ENCODE measurements at places on chromosomes 13 and 19.

DNA sequence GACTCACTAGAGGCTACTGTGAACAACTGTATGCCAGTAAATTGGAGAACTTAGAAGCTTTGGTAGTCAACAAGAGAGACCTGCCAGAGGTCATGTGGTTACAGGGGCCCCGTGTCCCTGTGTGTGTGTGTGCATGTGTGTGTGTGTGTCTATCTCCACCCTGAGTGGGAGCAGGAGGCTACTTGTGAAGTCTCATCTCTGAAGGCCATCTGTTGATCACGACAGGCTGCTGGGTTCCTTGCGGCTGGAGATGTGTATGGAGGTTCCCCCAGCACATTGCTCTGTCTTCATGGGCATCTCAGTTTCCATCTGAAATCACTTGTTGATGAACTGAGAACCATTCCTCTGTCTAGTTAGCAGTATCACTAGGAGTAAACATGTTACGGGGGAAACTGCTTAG, 58.2 kb upstream of the TEX29 start:
- peak; percentile 32 for DNase-seq

DNA sequence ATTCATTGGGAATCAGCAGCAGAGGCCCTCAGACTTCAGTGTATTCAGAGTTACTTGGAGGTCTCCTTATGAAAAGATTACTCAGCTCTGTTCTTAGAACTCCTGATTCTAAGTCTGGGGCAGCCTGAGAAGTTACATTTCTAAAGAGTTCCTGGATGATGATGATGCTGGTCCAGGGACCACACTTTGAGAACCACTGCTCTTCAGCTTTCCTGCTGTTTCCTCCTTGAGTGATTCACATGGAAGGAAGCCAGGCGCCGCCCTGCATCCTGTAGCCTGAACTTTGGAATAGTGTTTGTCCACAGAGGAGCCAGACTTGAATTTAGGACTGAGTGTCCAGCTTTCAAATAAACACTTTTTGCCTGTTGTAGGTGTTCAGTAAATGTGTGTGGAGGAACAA, 2.9 kb downstream of the CEBPG start:
- no peak for DNase-seq

DNA sequence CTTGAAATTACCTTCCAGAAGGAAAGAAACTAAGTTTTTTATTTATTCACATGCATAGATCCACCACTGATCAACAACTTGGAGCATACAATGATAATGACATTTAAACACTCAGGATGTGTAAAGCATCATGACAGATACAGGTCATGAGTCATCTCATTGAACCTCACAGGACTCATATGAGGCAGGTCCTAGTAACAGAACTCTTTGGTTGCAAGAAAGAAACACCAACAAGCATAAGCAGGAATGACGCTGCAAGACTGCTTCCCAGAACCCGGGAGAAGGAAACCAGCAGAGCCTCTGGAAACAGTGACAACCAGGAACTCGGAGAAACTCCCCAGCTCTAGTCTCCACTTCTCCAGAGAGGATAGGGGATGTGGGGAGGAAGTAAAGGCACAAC, 60.8 kb upstream of the IPO5 start:
- DNase-seq: no peak

- peak; percentile 66 for DNase-seq
These were observed 6.1 kb downstream of the NXNL1 start for GRCh38 chr19:17454576-17455071.

- peak; percentile 51 for DNase-seq
These were observed 170.6 kb downstream of the FLT1 start for GRCh38 chr13:28324181-28324789.

GRCh38 chr19:7196763-7197118, 97.5 kb downstream of the INSR start:
- no peak for DNase-seq

DNA sequence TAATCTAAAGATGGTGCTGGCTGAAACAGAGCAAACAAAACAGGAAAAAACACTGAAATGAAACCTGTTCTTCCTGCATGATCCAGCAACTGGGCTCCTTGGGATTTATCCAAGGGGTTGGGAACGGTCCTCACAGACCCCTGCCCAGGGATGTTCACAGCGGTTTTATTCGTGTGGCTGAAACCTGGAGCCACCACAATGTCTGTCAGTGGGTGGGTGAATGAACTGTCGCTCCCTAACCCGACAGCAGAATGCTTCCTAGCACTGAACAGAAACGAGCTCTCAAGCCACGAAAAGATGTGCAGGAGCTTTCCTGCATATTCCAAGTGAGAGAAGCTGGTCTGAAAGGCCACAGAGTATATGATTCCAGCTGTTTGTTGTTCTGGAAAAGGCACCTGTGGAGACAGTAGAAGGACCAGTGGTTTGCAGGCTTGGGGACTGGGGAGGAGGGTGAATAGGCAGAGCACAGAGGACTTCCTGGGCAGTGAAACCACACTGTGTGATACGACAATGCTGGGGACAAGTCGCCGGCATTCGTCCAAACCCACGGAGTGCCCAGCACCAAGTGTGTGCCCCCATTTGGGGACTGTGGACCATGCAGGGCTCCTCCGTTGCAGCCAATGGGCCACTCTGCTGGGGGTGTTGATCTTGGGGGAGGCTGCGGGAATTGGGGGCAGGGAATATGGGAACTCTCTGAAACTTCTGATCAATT, 73.9 kb downstream of the TEX29 start:
- DNase-seq: no peak

DNA sequence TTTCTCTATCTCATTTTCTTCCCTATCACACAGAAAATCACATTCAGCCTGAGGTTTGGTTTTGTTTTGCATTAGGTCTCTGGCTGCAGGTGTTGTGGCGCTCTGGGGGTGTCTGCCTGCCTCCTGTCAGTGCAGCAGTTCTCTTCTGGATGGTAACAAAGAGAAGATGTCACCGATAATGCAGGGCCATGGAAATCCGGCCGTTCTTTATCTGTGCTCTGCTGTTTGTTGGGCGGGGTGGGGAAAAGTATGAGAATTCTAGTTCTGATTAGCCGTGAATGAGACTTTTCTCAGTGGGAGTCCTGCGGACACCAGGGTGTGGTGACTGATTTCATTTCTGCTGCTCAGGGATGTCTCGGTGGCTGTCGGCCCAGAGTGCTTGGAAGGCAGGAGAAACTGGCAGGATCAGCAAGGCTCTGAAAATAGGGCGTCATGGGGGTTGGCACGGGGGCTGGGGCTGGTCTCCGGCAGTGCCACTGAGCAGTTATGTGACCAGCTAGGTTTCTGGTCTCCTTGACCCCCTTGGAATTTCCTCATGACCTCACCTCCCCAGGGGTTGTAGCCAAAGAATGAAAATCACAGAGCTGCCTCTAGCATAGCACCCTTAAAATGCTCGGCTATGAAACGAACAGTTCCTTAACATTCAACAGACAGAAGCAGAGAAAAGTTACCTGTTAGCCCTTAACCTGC, 5.0 kb downstream of the RNF113B start:
- DNase-seq: no peak

DNA sequence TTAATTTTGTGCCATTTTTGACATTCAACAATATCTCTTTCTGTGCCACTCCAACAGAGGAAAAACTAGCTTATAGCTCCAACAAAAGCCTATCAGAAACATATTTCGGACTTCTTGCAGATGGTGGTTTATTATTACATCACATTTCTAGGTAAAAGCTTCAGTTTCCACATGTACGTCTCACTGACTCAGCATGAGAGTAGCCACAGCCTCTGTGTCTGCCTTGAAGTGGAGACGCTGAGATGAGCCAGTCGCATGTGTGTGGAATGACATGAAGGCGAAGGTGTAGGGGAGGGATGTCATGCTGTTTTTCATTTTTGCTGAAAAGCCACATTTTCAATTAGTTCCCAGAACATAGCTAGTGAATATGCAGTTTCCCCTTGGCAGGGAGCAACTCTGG, 598.6 kb downstream of the EFNB2 start:
- no peak for DNase-seq

DNA sequence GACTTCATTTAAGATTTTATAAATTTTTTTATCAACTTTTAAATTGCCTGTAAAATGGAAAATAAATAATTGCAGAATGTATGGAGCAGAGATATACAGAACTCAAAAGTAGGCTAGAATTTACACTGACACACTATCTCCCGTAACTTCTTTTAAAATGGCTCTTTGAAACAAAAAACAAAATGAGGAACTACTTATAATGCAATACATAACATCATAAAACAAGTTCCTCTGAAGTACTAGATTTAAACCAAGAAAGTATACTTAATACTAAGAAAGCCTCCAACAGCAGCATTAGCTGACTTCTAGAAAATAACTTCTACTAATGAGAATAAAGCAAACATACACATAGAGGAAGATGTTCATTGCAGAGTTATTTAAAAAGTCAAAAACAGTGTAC, 17.0 kb downstream of the RBM26 start:
- no peak for DNase-seq

- DNase-seq: no peak
These were observed 45.6 kb upstream of the UBE2L5 start for GRCh38 chr13:30376426-30377311.

DNA sequence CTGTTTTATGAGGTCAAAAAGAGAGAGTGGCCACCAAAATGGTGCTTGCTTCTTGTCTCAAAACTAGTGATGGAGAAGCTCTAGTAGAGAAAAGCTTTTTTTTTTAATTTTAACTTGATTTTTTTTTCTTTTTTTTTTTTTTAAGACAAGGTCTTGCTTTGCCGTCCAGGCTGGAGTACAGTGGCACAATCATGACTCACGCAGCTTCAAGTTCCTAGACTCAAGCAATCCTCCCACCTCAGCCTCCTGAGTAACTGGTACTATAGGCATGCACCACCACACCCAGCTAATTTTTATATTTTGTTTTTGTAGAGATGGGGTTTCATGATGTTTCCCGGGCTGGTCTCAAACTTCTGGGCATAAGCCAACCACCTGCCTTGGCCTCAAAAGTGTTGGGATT, 279.0 kb downstream of the TBC1D4 start:
- no peak for DNase-seq

DNA sequence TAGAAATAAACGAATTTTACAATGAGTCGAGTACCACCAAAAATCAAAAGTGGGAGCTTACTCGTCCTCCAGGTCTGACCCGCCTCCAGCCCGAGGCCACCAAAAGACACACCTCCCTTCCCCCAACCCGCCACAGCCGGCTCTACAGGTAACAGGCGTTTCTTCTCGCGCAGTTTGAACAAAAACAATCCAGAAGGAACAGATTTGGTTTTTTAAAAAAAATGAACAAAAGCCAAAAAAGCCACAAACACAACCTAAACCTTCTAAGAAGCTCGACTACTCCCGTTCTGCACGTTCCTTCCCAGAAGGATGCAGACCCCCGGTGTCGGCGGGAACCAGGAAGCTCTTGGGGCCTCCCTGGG, 671 bp downstream of the ZDHHC20 start:
- peak; percentile 62 for DNase-seq

DNA sequence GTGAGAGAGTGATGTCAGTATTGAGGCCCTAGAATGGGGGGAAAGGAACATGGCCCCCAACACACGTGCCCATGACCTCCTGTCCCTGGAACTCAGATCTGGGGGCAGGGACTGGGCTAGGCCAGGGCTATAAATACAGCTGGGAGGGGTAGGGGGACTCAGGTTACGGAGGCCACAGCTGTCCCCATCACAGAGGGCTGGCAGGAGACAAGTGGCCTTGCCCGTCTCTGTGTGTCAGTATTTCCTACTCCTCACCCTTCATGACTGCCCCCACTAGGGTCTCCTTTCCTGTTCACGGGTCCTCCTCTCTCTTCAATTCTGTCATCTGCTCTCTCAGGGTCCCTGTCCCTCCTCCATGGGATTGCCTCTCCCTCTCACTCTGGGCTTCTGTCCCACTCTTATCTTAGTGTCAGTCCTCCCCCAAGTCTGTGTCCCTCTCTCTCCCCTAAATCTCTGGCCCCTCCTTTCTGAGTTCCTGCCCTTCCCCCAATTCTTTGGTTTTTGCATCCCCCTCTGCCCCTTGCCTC, 687 bp upstream of the HRC start:
- DNase-seq: peak; percentile 60

DNA sequence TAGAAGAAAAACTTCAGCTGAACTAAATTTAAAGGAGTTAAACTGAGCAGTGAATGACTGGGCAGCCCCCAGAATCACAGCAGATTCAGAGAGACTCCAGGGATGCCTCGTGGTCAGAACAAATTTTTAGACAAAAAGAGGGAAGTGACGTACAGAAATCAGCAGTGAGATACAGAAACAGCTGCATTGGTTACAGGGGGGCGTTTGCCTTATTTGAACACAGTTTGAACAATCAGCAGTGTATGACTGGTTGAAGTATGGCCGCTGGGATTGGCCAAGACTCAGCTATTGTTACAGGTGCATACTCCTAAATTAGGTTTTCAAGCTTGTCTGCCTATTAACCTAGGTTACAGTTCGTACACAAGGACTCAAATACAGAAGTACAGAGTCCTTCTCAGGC, 2.2 kb upstream of the SPRYD7 start:
- no peak for DNase-seq

DNA sequence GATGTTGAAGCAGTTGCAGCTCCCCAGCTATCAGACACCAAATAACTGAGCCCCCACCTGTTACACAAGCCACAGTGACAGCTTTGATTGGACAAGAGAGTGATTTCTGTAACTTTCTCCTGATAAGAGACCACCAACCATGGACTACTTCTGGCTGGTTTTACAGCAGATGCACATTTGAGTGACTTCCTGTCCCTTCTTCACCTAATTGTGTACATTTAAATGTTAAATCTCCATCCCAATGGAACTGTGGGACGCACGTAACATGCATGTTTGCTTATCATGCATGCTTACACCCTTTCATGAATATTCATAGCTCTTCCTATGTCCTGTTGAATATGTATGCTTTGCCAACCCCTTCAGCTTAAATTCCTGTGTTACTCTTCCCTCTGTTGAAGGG, 6.0 kb upstream of the TNFSF11 start:
- no peak for DNase-seq

All from H1 (cell line).